ENCODE measurements at places on chromosomes 11 and 22. TPM values are rescaled to one million over a fixed set of nuclear protein-coding genes. Genes with fewer than 3 reads are reported as not detected.

GRCh38 chr22:45743687-45744086, 72.1 kb downstream of the ATXN10 start:
- H3K27me3 ChIP-seq = no peaks in the 10 kb centered on the region
- no peaks in the 10 kb centered on the region for H3K4me1 ChIP-seq
- no peak overlapping the region for H3K4me3 ChIP-seq
- H3K36me3 ChIP-seq = peaks cover 35% of the 10 kb centered on the region

DNA sequence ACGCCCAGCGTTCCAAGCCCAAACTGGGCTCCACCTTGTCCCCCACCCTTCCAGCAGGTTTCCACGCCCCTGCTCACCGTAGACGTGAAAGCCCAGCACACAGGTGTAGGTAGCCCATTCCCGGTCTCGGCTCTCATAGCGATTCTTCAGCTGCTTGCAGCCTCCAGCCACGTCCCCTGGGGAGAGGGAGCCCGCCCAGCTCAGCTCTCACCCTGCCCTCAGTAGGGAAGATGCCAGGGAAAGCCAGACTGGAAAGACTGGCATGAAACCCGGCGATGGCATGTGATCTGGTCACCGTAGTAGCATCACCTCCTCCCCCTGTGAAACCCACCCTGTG, 1.4 kb upstream of the MTA2 start:
- no peak for DNase-seq
- H3K27me3 ChIP-seq = no peaks in the 10 kb centered on the region
- peaks cover 21% of the 10 kb centered on the region for H3K4me1 ChIP-seq
- peaks cover 11% of the 10 kb centered on the region for H3K36me3 ChIP-seq

- H3K27ac ChIP-seq = peak overlapping the region; percentile 98
- H3K27me3 ChIP-seq = no peaks in the 10 kb centered on the region
- no peaks in the 10 kb centered on the region for H3K36me3 ChIP-seq
- DNase-seq = no peak
- peak overlapping the region; percentile 93 for H3K4me3 ChIP-seq
- peaks cover 19% of the 10 kb centered on the region for H3K4me1 ChIP-seq
Observed at GRCh38 chr11:9461760-9462134, 935 bp downstream of the ZNF143 start.

DNA sequence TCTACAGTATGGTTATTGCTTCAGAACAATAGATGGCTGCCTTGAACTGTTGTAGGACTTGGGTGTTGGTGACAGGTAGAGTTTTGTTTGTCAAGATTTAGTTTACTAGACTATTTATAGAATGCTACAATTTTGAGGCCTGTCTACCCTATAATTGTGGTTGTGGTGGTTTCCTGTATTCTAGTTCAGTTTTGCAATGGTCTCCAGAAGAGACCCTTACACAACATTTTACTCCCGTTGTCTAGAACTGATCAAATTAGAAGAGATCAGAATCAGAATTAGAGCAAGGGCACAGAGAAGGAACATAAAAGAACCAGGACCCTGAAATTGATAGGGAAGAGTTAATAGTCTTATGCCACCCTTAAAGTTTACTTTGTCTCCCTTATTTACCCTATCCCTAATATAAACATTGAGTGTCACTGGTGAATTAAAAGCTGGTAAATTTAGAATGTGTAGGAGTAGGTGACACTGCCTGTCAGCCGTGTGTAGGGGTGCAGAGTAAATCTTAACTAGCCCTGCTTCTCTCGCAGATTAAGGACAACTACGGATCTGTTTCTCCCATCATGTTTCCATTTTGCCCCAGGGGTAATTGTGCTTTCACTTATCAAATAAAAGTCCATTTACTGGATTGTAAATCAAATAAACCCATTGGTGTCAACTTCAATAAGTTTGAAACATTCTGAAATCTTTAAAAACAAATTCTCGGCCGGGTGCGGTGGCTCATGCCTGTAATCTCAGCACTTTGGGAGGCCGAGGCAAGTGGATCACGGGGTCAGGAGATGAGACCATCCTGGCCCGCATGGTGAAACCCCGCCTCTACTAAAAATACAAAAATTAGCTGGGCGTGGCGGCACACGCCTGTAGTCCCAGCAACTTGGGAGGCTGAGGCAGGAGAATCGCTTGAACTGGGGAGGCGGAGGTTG, 10.9 kb upstream of the PHLDB1 start:
- no peak for DNase-seq
- H3K4me3 ChIP-seq = no peak overlapping the region
- H3K4me1 ChIP-seq = peaks cover 10% of the 10 kb centered on the region
- H3K27me3 ChIP-seq = no peaks in the 10 kb centered on the region

DNA sequence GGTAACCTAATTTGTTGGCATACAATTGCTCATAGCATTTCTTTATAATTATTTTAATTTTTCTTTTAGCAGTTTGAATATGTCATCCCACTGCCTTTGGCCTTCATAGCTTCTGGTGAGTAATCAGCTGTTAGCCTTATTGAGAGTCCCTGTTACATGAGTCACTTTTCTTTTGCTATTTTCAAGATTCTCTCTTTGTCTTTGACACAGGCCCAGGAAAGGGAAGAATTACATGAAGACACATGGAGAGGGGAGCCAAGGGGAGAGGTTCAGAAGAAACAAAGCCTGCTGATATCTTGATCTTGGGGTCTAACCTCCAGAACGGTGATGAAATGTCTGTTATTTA, 418.2 kb downstream of the METTL15 start:
- no peaks in the 10 kb centered on the region for H3K36me3 ChIP-seq
- no peak overlapping the region for H3K4me3 ChIP-seq
- DNase-seq = no peak
- no peak overlapping the region for H3K27ac ChIP-seq
- H3K27me3 ChIP-seq = no peaks in the 10 kb centered on the region

GRCh38 chr11:49302360-49302759, 94.0 kb upstream of the FOLH1 start:
- no peaks in the 10 kb centered on the region for H3K27me3 ChIP-seq
- H3K36me3 ChIP-seq = no peaks in the 10 kb centered on the region
- no peak overlapping the region for H3K4me3 ChIP-seq
- no peaks in the 10 kb centered on the region for H3K4me1 ChIP-seq

- H3K27me3 ChIP-seq = no peaks in the 10 kb centered on the region
- H3K27ac ChIP-seq = no peak overlapping the region
- no peak for DNase-seq
Observed at GRCh38 chr11:2015025-2015424, 17.4 kb upstream of the H19 start.

DNA sequence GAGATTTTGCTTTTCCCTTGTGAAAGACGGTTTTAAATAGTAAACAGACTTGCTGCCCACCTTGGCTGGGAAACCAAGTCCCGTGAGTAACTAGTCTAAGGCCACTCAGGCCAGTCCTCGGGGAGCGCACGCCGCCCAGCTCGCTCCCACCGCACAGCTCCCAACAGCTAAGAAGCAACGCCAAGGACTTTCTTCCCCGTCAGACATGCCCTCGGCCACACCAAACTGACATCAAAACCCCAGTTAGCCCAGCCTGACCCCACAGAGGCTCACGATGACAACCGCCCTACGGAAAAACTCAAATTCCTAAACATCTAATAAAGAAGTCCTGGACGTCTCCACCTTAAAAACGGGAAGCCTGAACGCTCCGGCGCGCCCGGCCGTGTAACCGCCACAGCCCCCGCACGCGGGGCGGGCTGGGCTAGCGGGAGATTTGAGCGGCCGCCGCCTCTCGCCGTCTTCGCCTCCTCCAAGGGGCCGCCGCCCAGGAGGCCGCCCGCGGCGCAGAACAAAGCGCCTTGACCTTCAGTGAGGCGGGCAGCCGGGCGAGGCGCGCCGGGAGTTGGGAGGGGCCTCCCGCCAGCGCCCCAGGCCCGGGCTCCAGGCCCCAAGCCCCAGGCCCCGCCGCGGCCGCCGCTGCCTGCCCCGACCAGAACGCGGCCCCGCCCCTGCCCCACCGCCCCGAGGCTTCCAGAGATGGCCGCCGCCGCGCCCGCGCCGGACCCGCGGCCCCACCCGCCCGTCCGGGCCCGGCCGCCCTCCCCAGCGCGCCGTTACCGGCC, 486 bp downstream of the NAP1L4 start:
- peak overlapping the region; percentile 93 for H3K4me3 ChIP-seq
- peaks cover 10% of the 10 kb centered on the region for H3K4me1 ChIP-seq
- DNase-seq = no peak
- no peaks in the 10 kb centered on the region for H3K27me3 ChIP-seq

The TPH1 gene
- 0.88 TPM for total RNA-seq

Measured in naive thymus-derived CD4-positive, alpha-beta T cell (primary cell).